LHCN-M2 (cell line): ENCODE measurements at places on chromosomes 4 and X. TPM values are rescaled to one million over a fixed set of nuclear protein-coding genes. Genes with fewer than 3 reads are reported as not detected.

Gene TRMT44
- 12.6 and 14.9 TPM in 2 replicates for total RNA-seq

DNA sequence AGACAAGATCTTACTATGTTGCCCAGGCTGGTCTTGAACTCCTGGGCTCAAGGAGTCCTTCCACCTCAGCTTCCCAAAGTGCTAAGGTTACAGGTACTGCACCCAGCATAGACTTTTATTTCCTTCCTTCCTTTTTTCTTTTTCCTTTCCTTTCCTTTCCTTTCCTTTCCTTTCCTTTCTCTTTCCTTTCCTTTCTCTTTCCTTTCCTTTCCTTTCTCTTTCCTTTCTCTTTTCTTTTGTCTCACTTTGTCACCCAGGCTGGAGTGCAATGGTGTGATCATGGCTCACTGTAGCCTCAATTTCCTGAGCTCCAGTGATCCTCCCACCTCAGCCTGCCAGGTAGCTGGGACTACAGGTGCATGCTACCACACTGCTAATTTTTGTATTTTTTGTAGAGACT lies 19.4 kb downstream of the DLG3 start:
- DNase-seq, result no peak

- DNase-seq, result no peak
Observed at GRCh38 chr4:64516176-64516575, 106.9 kb upstream of the TECRL start.

Gene IL2
- not detected in 2 replicates for total RNA-seq
